ENCODE measurements at places on chromosomes 3 and 15.

- no peak for DNase-seq
Observed at GRCh38 chr3:156449710-156450574, 105.0 kb downstream of the SSR3 start.

DNA sequence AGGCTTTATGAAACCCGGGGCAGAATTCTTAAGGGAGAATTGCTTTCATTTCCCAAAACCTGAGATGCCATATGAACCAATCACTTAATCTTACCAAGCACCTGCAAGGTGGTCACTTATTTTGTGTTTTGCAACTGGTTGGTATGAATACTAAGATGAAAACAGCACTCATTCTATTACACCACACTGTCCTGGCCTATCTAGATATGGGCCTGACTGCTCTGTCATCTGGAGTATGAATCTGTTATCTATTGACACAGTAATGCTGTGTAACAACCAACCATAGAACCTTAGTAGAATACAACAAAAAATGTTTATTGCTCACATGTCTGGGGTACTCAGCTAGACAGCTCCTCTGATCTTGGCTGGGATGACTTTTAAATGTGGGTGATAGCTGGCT lies 74.8 kb downstream of the TMEM266 start:
- DNase-seq, result no peak

GRCh38 chr3:67587811-67588210 lies 66.6 kb downstream of the SUCLG2 start:
- no peak for DNase-seq

DNA sequence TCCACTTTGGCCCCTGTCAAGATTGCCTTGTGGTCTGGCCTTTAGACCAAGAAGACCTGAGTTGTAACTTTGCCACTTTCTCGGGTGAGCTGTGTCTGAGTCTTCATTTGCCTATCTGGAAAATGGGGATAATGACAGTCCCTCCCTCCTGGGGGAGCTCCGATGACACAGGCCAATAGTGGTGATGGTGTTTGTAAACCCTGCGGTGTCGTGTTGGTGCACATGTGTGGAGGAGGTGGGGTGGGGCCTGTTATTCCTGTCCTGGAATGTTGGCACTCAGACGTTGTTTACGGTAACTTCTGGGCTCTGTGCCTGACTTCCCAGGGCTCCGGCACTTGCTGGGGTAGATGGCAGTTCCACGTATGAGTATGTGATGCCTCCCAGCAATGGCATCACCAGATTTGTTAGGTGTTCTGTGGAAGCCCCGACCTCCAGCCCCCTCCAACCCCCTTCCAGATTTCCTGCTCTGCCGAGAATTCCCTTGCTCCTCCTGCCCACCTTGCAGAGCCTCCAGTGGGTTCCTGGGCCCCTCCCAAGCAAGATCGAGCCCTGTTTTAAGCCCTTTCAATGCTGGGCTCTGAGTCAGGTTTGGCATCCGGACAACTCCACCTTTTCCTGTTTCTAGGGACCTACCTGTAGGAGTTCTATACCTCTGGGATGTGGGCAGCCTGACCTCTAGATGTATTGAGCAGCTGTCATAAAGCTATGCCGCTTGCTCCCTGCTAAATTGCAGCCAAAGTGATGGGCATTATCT lies 31.4 kb downstream of the HRH1 start:
- DNase-seq, result no peak

- DNase-seq, result no peak
Observed at GRCh38 chr15:50978580-50978979, 70.1 kb downstream of the AP4E1 start.

GRCh38 chr3:183437666-183438564 lies 9.5 kb upstream of the MCF2L2 start:
- DNase-seq, result no peak

GRCh38 chr3:143633816-143634215 lies 214.5 kb downstream of the SLC9A9 start:
- no peak for DNase-seq

GRCh38 chr3:13655061-13655913 lies 106.4 kb downstream of the FBLN2 start:
- peak; percentile 33 for DNase-seq

DNA sequence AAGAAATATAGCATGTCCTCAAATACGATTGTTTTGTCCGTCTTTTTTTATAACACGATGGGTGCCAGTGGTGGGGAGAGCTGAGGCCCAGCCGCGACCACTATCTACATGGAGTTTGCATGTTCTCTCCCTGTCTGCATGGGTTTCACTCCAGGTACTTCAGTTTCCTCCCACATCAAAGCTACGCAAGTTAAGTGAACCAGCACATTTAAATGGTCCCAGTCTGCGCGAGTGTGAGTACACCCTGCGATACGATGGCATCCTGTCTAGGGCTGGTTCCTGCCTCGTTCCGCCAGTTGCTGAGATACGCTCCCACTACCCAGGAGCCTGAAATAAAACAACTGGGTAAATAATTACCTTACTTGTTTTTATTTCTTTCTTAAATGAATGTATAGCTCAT lies 40.6 kb downstream of the ATP13A3 start:
- no peak for DNase-seq

DNA sequence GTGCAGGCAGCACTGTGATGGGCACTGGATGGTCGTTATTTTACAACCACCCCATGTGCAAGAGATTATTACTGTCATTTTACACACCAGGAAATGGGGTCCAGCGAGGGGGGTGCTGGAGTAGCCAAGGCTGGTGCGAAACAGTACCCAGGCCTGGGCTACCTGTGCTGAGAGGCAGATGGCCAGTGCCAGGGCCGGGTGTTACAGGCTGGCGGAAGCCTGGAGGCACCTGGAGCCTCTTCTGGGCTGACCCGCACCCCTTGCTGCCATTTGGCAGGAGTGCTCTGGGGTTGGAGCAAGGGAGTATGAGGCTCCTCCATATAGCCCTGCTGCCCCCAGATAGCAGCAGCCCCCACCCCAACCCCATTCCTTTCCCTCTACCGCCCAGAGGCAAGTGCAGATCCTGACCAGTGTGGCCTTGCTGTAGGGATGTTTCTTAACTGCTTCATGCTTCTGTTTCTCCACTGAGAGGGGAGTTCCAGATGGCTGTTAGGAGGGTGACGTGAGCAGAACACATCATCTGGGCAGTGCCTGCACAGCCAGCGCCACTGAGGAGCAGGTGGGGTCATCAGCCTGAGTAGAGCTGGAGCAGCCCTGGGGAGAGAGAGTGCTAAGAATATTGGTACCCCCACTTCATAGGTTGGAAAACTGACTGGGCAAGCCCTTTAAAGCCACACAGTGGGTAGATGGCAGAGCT lies 15.3 kb downstream of the SNX33 start:
- DNase-seq, result no peak

DNA sequence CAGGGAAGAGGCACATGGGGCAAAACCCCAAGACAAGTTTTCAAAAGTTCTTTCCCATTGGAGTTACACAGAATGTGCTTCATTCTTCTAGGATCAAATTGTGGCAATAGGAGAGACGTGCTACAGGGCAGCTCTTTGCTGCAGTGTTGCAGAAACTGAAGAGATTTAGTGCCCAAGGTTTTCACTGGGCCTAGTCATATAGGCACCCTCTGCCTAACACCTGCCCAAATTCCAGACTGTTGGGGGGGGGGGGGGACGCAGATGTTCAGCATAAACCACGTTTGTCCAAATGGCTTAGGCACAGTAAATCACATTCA lies 346.8 kb upstream of the ZNF717 start:
- DNase-seq, result no peak

- no peak for DNase-seq
Observed at GRCh38 chr15:88091444-88092016, 165.0 kb downstream of the NTRK3 start.

- no peak for DNase-seq
Observed at GRCh38 chr3:155946178-155946577, 75.7 kb downstream of the GMPS start.

DNA sequence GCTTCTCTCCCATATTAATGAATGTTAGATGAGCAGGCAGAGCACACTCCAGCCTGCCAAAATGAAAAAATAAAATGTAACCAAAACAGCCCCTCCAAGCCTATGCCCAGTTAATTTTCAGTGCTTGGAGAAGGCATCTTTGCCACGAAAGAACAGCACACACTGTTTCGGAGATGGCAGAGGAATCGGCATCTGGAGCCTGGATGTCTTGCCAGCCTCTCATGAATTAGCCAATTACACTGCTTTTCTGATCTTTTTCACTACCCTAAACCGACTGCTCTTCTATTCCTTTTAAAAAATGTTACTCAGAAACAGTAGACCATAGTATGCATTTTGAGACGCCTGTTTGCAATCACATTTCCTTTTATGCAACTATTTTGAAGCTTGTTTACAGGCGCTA lies 249.6 kb downstream of the TLE3 start:
- no peak for DNase-seq

DNA sequence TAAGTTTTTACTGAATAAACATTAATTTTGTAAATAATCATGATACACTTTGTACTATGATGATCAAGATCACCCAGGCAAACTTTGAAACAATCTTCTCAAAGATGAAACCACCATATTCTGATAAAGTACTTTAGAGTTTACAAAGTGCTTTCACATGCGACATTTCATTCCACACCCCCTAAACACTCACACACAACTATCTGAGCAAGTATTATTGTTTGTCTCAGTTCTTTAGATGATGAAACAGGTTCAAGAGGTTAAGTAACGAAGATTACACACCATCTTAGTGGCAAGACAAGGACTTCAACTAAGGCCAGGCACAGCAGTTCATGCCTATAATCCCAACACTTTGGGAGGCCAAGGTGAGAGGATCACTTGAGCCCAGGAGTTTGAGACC lies 37.6 kb downstream of the ZNF148 start:
- no peak for DNase-seq

DNA sequence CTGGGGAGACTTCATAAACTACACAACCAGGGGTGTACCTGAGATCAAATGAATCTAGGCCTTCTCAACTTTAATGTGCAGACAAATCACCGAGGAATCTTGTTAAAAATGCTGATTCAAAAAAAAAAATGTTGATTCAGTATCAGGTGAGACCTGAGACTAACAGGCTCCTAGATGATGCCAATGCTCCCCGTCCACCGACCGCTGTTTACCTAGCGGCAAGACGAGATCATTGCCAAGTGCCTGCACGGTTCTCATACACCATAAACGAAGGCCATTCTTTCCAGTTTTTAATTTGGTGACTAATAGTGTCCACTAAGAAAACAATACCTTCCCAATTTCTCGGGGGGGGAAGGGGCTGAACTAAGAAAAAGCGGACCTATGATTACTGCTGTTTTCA lies 2.5 kb upstream of the FSIP1 start:
- no peak for DNase-seq

DNA sequence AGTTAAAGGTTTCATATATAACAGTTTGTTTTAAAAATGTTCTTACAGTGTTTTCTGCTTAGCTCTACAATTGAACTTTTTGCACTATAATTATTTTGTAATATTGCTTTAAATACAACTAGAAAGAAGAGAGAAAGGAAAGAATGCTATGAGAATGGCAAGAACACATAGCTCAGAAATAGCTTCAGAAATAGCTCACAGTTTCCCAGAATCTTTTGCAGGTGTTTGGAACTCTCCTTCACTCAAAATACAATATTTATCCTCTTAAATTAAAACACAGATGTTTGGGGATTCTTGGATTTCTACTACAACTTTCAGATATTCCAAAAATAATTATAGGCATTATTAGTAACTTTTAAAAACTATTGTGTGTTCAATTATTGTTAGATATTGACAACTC lies 658.0 kb upstream of the DPPA4 start:
- DNase-seq, result no peak

GRCh38 chr3:189507856-189508255 lies 123.3 kb upstream of the TP63 start:
- DNase-seq, result no peak
